ENCODE measurements at places on chromosomes 16 and 17.

- DNase-seq: no peak
Measured at GRCh38 chr16:84897911-84898377, 78.2 kb downstream of the CRISPLD2 start.

DNA sequence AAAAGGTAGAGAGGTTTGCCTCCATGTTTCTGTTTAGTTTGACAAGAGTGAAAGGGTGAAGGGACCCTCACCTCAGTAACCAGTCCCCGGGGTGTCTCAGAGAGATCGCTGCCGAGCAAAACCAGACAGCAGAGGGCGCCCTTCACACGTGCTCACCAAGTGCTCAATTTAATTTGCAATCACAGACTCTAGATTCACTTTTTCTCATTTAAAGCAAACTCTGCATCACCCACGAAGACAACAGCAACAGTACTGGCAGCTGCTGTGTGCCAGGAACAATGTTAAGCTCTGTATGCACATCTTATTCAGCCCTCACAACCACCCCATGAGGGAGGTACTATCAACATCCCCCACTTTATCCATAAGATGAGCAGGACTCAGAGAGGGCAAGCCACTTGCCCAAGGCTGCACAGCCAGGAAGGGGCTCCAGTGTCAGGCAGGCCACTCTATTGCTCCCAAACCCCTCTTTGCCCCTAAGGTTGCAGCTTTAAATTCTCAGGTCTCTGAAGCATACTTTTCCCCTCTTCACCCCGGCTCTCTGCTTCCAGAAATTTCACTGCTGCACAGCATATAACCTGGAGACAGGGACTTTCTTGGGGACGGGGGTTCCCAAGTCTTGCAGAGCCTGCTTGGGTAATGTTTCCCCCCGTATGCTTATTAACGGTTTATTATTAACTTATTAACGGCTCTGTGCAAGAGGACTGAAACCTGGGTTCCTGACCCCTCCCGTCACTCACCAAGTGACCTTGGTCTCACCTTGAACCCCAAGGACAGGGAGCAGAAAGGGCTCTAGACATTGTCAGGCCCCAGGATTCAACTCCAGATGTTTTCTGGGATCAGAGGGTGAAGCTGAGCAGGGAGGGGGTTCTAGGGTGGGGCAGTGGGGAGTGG, 70.9 kb downstream of the CNGB1 start:
- peak; percentile 75 for DNase-seq

DNA sequence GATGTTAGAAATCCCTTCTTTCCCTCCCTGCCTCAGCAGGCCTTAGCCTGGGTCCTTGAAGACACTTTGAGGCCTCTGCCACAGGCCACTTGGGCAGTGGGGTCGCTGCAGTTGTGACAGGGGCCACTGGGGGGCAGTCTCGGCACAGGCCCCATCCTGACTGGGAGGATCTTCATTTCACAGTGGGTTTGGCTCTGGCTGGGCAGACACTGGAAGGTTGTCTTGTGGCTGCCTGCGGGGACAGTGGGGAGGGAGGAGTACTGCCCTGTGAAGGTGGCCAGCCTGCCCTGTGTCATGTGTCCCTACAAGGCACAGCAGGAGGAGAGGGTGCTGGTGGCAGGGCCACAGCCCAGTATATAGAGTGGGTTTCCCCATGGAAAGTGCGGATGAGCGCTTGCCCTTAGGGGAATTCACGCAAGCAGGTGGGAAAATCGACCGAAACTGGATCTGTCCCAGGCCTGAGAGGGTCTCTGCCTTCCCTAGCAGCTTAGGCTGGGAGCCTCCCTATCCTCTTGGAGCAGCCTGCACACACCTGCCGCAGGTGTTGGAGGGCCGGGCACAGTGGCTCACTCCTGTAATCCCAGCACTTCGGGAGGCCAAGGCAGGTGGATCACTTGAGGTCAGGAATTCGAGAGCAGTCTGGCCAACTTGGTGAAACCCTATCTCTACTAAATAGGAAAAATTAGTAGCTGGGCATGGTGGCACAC, 28.8 kb downstream of the GINS2 start:
- DNase-seq: peak; percentile 69

DNA sequence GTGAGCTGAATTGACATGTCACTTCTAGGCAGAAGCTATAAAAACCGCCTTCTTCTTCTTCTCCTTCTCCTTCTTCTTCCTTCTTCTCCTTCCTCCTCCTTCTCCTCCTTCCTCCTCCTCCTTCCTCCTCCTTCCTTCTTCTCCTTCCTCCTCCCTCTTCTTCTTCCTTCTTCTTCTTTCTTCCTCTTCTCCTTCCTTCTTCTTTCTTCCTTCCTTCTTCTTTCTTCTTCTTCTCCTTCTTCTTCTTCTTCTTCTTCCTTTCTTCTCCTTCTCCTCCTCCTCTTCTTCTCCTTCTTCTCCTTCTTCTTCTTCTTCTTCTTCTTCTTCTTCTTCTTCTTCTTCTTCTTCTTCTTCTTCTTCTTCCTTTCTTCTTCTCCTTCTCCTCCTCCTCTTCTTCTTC, 4.8 kb upstream of the FBXL19 start:
- no peak for DNase-seq

DNA sequence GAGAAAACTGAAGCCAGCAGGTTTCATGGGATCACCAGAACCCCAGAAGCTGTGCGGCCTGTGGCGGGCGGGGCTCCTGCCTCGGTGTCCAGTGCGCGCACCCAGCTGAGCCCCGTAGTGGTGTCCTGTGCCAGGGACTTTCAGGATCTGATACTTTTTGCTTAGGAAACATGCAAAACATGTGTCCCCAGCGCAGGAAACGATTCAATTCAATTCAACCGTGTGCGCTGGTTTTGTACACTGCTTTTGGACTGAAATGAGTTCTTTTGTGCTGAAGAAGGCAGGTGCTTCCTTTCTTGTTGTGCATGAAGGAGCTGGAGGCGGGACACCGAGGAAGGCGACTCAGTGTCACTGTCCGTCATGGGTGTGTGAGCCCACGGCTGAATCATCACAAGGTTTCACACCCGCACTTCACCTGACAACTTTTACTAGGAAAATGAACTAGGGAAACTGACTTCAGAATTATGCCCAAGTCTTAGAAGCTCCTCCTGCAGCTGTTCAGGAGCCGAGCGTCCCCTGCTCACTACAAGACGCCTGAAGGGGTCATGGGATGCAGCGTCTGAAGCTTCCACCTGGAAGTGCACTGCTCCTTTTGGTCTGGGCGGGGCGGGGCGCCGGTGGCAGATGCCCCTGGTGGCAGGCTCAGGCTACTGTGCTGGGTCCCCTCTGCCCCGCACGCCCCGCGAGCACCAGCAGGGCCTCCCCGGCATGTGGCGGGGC, 31.4 kb upstream of the ZNF750 start:
- DNase-seq: no peak

DNA sequence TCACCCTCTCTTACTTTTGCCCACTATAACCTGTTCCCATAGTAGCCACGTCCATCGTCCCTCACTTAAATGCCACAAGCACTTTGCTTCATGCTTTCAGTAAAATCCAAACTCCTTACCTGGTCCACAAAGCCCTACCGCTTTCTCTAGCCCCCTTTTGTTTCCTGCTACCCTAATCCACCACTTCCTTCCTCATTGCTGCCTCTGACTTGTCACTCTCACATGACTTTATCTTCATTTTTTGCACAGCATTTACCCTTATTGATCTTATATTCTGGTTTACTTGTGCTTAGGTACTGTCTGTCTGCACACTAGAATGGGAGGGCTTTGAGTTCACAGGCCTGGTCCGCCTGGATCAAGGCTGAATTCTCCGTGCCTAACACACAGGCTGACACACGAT, 340.0 kb downstream of the XYLT1 start:
- DNase-seq: no peak

- DNase-seq: no peak
Measured at GRCh38 chr17:57694051-57694450, 51.0 kb downstream of the CCDC182 start.

DNA sequence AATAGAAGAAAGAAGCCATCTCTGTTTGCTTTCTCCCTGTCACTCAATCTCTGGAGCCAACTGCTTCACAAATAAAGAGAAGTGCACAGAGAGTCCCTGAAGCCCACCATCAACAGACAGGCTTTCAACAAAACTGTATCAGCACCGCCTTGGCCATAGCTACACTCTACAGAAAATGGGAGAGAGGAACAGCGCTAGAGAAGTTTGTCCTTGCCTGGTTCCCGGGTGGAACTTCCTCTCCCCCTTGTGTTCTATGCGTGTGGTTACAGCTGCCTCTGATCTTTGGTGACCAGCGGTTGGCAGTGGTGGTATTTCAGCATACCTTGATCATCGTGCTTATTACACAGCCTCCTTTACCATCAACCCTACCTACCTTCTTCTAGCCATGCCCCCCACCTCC, 91.4 kb upstream of the CCL2 start:
- DNase-seq: peak; percentile 9

DNA sequence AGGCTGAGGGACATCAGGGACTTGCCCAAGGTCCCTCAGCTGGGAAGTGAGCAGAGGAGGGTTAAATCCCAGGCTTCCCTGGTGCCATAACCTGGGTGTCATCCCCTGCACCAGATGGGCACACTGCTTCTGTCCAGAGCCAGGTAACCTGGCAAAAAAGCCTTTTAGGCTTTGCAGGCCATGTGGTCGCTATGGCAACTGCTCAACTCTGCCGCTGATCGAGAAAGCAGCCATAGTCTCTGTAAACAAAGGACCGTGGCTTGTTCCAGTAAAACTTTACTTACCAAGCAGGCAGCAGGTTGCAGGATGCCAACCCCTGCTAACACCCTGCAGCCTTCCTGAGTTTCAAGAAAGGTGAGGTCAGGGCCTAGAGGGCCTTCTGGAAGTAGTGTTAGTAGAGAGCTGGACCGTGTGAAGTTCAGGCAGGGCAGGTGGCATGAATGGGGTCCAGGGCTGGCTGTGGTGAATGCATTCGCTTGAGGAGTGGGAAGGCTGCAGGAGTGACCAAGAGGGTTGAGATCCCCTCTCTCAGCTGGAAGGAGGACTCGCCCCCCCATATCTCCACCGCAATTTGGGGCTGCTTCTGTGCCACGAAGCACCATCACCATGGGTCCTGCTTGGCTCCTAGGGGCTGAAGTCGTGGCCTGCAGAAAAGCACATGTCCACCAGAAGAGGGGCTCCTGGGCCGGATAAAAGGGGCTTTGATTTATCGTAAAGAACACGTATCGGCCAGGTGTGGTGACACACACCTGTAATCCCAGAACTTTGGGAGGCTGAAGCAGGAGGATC, 91.3 kb downstream of the SOCS1 start:
- DNase-seq: no peak

GRCh38 chr17:82939621-82940135, 99.9 kb upstream of the ZNF750 start:
- no peak for DNase-seq

GRCh38 chr16:1152651-1153259, at the start of gene CACNA1H:
Gene CACNA1H (plus strand): TSS chr16:1153106. CDS start chr16:1153738, 632 bp downstream.
- no peak for DNase-seq

DNA sequence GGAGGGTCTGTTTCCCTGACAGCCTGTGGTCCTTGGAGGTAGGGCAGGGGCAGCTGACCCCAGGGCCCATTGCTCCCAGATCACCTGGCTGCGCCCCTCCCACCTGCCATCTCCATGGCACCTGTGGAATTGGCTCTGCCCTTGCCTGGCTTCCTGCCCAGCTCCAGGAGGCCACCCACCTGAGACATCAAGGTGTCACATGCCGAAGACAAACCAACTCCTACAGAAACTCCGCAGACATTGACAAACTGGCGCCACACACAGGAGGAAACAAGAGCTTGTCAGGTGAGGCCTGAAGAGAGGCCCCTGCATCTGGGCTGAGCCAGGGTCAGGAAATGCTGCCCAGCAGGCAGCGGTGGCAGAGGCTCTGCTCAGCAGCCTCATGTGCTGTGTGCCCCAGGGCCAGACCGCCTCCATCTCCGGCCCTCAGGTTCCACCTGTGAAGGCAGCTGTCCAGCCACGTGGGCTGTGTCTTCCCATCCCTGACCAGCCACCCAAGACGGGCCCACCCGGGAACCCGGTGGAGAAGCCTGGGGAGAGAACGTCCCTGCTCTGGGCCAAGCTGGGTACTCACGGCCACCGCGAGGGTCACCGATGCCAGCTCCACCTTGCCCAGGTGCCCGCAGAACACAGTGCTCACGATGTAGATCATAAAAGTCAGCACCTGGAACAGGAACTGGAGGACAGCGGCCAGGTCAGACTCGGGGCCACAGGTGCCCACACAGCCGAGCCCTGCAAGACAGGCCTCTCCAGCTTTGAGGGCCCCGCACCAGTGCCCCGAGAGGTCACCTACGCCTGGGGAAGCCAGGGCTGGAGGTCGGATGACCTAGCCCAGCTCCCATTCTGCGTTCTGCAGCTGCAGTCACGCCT, 1.6 kb downstream of the SLC47A2 start:
- no peak for DNase-seq

All from ELR (cell line).